AG04449 (cell line): ENCODE measurements at places on chromosomes 3 and 15.
A peak's percentile ranks its signal among the peaks of the same experiment; 100 is the strongest.

DNA sequence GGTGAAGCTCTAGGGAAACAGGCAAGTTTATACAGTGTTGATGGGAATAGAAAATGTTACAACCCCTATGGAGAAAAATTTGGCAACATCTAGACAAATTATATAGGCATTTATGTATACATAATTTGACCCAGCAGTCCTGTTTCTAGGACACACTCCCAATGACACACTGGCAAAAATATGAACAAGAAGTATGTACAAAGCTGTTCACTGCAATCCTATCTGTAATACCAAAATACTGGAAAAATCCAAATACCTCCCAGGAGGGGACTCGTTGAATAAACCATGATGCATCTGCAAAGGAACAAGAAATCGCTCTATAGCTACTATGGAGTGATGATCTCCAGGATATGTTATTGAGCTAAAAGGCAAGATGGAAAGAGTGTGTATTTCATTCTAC lies 8.5 kb downstream of the BFSP2 start:
- peak; percentile 55 for DNase-seq

DNA sequence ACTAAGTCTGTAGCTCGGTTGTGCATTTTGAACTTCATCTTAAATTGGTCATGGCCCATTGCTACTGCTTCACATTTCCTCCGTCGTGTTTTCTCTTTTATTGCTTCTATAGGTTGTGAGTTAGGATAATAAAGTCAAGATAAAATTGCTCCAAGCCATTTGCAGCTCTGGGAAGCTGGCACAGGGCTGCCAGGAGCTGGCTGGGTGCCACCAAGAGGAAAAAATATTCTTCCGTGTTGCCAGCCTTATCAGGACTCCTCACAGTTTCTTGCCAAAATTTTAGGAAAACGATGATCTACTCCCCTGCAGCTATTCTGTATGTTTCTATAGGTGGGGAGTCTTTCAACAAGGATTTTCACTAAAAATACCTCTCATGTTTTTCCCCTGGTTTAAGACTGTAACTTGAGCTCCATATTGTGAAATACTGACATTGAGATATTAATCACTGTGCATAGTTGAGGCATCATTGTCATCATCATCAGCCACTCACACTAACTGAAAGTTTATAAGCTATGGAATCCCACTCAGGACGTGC lies 55.4 kb upstream of the PIAS1 start:
- DNase-seq: peak; percentile 38

GRCh38 chr15:78360367-78360801 lies 20.2 kb downstream of the CRABP1 start:
- no peak for DNase-seq

DNA sequence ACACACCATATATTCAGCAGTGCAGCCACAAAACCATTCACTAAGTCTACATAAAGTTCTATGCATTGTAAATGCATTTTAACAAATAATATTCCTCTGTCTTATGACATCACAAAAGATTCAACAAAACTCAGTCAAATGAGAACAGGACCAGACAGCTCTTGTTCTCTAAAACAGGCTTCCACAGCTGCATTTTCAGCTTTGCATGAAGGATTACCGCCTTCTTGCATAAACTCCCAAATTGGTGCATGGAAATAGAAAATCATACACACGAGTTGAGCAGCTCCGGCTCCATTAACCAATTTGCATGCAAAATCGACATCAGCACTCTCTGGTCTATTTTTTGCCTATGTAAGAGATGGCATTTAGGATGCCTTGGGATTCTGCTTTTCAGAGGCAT lies 66.4 kb downstream of the RFTN1 start:
- DNase-seq: no peak

- DNase-seq: no peak
Measured at GRCh38 chr3:152241142-152242017, 27.3 kb upstream of the MBNL1 start.
